Right lobe of liver (tissue), 6 donors: ENCODE measurements at places on chromosomes 2 and 18. TPM values are rescaled to one million over a fixed set of nuclear protein-coding genes. Genes with fewer than 3 reads are reported as not detected.

Gene SATB2
- total RNA-seq: 7.4 TPM

GRCh38 chr2:149422337-149422990, 92.1 kb downstream of the LYPD6 start:
- DNase-seq: no peak
- no peaks in the 10 kb centered on the region for H3K27me3 ChIP-seq
- no peak overlapping the region for H3K27ac ChIP-seq

DNA sequence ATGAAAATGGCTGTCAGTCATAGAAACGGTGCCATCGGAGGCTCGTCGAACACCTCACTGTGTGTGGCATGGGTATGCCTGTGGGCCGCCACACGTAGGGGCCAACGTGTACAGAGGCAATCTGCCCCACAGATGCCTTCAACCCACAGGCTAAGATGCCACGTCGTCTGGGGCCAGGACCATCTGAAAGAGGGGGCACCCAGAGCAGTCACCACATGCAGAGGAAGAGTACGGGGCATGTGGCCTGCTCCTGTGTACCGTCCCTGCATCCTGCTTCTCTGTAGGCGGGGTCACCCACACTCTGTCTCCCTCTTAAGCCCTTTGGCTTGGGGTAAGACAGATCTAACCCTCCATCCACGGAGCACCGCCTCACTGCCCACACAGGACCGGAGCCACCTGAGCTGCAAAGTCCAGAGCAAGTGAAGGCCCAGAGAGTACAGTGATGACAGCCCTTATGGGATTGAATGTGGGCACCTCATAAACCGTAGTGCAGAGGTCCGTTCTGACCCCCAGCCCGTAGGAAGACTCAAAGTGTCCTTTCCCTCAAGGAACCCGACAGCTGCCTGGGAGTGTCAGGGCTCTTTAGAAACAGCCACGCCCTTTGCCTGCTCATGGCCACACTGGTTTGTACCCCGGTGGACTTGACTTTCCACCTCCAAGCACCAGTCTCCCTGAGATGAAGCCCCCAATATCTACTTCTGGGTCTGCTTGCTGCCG, 66.2 kb downstream of the TWIST2 start:
- H3K36me3 ChIP-seq: no peaks in the 10 kb centered on the region
- H3K4me1 ChIP-seq: no peaks in the 10 kb centered on the region
- no peak overlapping the region for H3K4me3 ChIP-seq
- no peak overlapping the region for H3K27ac ChIP-seq
- H3K27me3 ChIP-seq: no peaks in the 10 kb centered on the region

DNA sequence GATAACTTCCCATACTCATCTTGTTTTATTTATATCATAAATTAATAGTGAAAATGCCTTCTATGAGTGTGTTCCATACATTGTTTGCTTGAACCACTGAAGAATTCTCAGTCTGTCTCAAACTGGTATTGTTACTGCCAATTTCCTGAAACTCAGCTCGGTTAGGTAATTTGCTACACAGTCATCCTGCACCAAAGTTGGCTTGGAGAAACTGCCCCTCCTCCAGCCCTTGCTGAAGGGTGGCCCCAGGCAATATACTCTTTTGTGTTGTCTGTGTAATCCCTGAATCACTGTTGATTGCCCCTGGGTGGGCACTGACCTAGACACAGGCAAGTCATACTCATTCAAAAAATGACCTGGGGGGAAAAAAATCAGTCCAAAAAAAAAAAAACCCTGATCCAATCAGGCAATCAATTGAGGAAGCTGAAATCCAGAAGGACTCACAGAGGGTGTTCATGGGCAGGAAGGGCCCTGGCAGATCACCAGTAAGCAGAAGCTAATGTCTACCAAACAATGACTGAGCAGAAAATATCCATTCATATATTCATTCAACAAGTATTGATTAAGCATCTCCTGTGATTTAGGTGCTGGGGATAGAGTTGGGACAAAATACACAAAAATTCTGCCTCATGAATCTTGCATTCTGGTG, 3.8 kb upstream of the SESTD1 start:
- no peaks in the 10 kb centered on the region for H3K36me3 ChIP-seq
- no peaks in the 10 kb centered on the region for H3K4me1 ChIP-seq
- no peak overlapping the region for H3K27ac ChIP-seq
- no peak overlapping the region for H3K4me3 ChIP-seq
- DNase-seq: no peak
